ENCODE measurements at places on chromosomes 4 and X. TPM values are rescaled to one million over a fixed set of nuclear protein-coding genes. Genes with fewer than 3 reads are reported as not detected.

The CNKSR2 gene
- total RNA-seq: 3.4 TPM

The DCAF4L1 gene
- total RNA-seq: 0.13 TPM

The CDS1 gene
- 18.8 TPM for total RNA-seq

The CITED1 gene
- total RNA-seq: not detected

The NXF2 gene
- not detected for total RNA-seq

The BEX3 gene
- total RNA-seq: 164 TPM

The CXCL8 gene
- 76.9 TPM for total RNA-seq

The PLXNB3 gene
- 9.1 TPM for total RNA-seq

The GLUD2 gene
- total RNA-seq: 0.55 TPM

The MCUB gene
- 13.2 TPM for total RNA-seq
